Activated CD8-positive, alpha-beta memory T cell treated with anti-CD3 and anti-CD28 coated beads for 1 hour (primary cell): ENCODE measurements at places on chromosomes 5 and 9.

- no peak for DNase-seq
Measured at GRCh38 chr5:81961651-81962440, 10.0 kb upstream of the ATG10 start.

GRCh38 chr9:83706676-83707517 is 861 bp downstream of the UBQLN1 start:
- DNase-seq = peak; percentile 32

DNA sequence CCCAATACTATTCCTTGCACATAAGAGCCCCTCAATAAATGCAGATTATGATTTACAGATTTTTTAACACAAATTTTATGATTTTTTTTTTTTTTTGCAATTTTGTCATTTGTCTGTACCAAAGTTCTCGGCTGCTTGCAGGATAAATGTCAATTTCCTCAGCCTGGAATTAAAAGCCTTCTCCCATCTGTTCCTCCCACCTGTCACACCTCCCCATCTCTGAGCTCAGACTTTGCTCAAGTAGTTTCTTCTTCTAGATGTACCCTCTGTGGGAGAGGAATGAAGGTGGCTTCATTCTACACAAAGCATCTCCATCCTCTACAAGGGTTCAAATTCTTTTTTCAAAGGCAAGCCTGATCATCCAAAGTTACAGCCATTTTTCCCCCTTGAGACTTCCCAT is 153.7 kb upstream of the GRAMD2B start:
- no peak for DNase-seq

DNA sequence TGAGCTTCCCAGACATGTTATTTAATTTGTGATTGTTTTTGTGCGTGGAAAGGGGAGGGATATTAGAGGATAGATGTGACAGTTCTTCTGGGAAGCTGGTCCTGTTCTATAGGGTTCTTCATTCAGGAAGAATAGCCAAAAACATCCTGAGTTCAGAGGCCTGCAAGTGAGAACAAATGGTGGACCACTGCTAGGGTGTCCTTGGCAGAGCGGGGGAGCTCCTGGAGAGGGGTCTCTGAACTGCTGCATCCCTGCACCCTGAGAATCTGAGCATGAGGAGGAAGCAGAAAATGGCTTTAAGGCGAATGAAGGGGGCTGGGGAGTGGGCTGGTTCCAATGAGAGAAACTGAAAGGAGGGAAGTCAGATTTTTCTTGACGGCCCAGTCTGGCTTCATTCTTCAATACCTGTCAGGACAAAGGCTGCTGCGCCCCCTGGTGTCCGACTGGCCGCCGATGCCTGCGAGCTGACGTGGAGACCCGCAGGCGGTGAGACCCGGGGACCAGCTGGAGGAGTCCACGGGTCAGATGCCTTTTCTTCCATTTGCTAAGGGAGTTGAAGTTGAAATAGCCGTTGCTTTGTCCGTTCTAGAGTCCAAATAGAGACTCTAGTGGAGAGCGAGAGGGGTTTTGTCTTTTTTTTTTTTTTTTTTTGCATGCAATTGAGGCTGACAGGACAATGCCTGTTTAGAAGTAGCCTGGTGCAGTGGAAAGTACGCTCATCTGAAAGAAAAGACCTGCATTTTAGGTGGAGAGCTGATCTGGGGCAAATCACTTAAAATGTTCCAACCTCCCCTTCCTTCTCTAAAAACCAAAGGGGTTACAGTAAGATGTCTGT is 39.5 kb upstream of the NFIB start:
- DNase-seq = peak; percentile 55

- no peak for DNase-seq
Measured at GRCh38 chr5:139690064-139690802, 42.1 kb downstream of the CXXC5 start.

DNA sequence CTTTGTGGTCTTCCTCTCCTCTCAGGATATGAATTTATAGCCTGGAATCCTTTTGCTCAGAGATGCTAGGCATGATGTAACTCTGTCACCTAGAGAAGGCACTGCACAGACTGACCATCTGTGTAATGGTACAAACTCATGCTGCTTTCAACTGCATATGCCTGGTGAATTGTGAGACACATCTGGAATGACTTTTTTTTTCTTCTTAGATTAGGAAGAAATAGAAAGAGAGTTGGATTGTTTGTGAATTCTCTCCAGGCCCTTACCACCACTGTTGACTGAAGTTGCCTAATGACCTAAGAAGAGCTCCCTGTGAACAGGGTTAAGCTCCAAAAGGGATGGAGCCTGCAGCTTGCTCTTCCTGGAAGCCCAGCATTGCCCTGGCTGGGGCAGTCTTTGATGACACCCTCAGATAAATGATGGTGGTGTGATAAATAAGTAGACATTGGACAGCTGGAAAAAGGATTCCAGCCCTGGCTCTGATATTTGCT is 47.8 kb upstream of the TRIM32 start:
- DNase-seq = no peak

- no peak for DNase-seq
Measured at GRCh38 chr5:130455175-130455574, 550.9 kb downstream of the CHSY3 start.

- no peak for DNase-seq
Measured at GRCh38 chr5:21931116-21931515, 922.0 kb downstream of the CDH12 start.

DNA sequence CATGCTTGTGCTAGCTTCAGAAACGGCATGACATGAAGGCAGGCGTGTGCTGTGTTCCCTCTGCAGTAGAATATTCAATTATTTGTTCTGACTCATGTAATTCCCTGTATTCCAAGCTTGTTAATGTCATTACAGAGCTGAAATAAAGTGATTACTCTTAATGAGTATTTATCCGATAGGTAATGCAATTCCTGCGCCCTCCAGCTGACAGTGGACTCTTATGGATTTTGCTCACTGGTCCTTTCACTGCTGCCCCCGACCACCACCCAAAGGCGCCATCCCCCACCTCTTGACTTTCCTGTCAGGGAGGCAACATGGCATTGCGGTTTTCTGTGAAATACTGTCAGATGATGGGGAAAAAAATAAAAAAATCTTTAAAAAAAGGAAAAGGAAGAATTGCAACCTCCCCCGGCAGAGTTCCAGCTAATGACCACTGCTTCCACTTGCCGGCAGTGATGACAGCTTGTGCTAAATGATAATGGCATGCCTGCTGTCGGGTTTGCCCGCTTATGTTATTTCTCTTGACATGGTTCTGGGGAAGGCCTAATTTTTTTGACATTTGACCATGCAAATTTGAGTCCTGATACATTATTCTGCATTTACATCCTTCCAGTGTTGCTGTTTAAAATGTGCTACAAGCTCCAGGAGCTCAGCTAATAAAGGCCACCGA is 335.3 kb upstream of the ADAMTS16 start:
- no peak for DNase-seq

GRCh38 chr5:133992429-133993155 is 12.2 kb downstream of the VDAC1 start:
- no peak for DNase-seq

DNA sequence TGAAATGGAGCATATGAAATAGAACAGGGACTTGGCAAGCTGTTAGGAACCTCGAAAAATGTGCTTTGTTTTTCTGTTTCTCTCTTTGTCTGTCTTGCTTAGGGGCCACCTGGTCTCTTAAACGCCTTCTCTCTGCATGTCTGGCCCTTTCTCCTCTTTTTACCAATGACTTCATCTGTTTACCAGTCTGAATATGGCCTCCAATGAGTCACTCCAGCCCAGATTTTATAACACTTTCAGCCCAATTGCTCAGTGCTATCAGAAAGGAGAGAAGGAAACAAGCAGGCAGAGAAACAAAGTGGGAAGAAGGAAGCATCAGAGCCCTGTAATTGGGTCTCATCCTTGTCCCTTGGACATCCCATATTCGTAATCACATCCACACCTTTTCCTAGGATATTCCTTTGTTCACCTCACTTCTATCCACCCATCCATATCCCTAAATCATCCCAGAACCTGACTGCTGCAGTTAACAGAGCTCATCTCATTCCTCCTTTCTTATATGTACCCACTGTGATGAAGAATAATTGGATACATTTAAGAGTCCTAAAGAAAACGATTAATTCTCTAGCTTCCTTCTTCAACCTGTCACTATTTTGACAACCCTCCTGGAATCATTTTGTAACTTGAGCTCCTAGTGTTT is 151.8 kb upstream of the GPR151 start:
- DNase-seq = no peak

GRCh38 chr5:168382421-168382820 is 91.0 kb downstream of the WWC1 start:
- DNase-seq = no peak

DNA sequence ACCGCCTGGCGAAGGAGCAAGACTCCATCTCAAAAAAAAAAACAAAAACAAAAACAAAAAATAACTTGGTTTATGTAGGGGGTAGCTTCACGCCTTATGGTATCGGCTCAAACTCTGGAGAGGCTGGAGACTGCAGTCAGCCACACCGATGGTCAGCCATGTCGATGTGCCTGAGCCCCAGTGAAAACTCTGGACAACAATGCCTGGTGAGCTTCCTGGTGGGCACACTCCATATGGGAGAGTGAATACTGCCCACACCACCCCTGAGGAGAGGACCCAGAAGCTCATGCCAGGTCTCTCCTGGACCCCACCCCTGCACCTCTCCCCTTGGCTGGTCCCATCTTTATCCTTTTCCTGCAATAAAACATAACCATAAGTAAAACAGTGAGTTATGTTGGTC is 19.6 kb downstream of the IPPK start:
- DNase-seq = no peak

- no peak for DNase-seq
Measured at GRCh38 chr9:98039607-98040017, 16.9 kb upstream of the NANS start.

- DNase-seq = no peak
Measured at GRCh38 chr5:98727686-98728085, 45.8 kb upstream of the RGMB start.
